ENCODE measurements at places on chromosomes 12 and 14. TPM values are rescaled to one million over a fixed set of nuclear protein-coding genes. Genes with fewer than 3 reads are reported as not detected.

ORAI1 gene
- total RNA-seq: 6.0 TPM

DNA sequence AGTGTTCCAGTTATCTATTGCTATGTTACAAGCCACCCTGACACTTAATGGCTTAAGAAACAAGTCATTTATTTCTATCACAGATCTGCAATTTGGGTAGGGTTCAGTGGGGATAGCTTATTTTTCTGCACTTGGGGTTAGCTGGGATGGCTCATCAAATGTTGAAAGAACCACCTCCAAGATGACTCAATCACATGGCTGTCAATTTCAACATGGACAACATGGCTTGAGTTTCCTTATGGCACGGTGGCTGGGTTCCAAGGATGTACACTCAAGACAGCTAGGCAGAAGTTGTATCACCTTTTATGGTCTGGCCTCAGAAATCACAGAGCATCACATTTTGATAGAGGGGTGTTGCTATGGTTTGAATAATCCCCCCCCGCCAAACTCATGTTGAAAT, 24.5 kb upstream of the IGF1 start:
- DNase-seq: no peak

GRCh38 chr14:105142651-105143450, 25.7 kb downstream of the JAG2 start:
- peak; percentile 46 for DNase-seq

DNA sequence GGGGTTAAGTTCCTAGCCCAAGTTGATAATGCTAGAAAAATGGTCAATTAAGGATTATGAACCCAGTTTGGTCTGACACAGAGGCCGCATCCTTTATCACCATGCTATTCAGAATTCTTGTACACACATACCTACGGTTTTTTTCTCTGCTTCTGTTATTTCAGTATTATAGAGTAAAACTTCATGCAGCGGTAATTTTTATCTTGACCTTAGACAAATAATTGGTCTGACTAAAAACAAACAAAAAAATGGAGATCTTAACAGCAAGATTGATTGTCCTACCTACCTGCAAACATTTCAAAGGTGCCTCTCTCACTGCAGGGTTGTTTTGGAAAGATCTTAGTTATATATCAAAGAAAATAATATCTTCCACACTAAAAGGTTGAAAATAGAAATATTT, 201.9 kb upstream of the PRICKLE1 start:
- DNase-seq: no peak

SIX1 gene
- total RNA-seq: 14.9 TPM

GRCh38 chr14:103141117-103141796, 18.0 kb downstream of the TNFAIP2 start:
- DNase-seq: no peak

NDRG2 gene
- 258 TPM for total RNA-seq

SLC10A1 gene
- total RNA-seq: not detected
